ENCODE measurements at places on chromosomes 7 and 10.

DNA sequence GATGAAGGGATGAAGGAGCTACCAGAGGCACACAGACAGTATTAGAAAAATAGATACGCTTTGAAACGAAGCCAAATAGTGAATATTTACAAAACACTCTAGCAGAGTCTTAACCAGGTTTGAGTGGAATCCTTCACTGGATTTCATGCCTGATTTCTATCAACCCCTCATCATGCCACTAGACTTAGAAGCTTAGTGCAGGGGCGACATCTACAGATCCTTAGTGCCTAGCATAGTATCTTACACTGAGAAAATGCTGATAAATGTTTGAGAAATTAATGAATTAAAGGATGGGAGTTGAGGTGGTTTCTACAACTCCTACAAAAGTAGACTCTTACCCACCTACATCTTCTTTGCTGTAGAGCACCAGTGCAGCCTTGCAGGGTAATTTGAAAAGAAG, 54.7 kb upstream of the CCNJ start:
- DNase-seq: no peak

GRCh38 chr10:10047426-10047825, 970.2 kb upstream of the CELF2 start:
- DNase-seq: no peak

GRCh38 chr7:158302274-158303070, 285.2 kb downstream of the PTPRN2 start:
- DNase-seq: no peak

DNA sequence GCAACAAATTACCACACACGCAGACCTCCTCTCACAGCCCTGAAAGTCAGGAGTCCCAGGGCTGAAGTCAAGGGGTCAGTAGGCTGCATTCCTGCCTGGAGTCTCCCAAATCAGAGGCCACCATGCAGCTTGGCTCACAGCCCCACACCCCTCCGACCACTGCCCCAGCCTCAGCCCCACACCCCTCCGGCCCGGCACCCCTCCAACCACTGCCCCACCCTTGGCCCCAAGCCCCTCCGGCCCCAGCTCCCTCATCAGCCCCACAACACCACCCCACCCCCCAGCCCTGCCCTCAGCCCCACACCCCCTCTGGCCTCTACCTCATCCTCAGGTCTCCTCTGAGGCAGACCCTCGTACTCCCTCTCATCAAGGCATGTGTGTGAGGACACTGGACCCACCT, 85.7 kb downstream of the DIP2C start:
- DNase-seq: no peak

- DNase-seq: peak; percentile 40
Measured at GRCh38 chr7:26667514-26668133, 196.8 kb downstream of the SKAP2 start.

DNA sequence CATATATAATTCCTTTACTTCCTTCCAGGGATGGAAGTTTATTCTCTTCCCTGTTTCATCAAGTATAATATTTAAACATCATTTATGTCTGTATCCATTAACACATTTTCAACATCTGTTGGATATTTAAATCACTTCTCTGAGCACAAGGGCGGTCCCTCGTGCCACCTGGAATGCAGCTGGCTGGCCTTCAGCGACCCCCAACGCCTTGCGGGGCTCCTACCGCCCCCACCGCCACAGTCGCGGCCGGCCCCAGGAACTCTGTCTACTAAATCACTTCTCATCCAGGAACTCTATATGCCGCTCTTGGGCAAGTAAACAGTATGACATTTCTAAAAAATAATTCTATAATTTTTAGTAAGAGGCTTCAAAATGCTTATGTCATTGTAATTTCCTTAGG, 221.1 kb upstream of the PTN start:
- DNase-seq: no peak

DNA sequence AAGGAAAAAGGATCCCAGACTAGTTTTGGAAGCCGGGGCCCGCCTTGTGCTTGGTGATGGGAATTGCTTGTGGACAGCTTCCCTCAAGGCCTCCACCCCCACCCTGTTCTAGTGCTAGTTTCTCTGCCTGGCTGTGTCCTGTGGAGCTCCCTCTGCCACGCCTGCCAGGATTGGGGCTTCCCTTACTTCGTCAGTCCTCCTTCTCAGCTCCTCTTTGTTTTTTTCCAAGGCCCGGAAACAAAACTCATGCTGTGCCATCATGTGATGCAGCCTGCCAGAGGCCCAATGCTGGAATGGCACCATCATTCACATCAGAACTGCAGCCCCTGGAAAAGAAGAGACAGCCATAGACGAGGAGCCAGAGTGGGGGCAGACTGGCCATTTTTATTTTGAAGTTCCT, 11.2 kb downstream of the YKT6 start:
- no peak for DNase-seq

- no peak for DNase-seq
Measured at GRCh38 chr7:134799377-134799776, 19.9 kb downstream of the CALD1 start.

GRCh38 chr7:517774-518629, 1.6 kb downstream of the PDGFA start:
- no peak for DNase-seq

GRCh38 chr10:5550621-5551530, 26.1 kb downstream of the CALML3 start:
- no peak for DNase-seq

DNA sequence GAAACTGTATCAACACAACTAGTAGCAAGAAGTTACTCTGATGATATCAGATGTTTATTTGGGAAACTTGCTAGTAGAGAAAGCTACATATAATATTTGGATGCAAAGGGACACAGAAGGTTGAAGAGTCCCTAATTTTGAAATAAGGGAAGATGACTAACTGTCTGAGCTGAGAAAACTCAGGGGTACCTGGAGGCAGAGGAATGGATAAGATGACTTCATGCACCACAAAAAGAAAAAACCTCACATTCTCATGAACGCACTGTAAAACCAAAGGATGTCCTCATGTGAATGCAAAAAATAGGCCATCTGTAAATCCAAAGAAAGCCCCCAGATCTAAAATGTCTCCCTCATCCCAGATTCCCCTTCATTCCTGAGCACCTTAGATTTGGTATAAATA, 29.3 kb downstream of the PRSS2 start:
- no peak for DNase-seq

DNA sequence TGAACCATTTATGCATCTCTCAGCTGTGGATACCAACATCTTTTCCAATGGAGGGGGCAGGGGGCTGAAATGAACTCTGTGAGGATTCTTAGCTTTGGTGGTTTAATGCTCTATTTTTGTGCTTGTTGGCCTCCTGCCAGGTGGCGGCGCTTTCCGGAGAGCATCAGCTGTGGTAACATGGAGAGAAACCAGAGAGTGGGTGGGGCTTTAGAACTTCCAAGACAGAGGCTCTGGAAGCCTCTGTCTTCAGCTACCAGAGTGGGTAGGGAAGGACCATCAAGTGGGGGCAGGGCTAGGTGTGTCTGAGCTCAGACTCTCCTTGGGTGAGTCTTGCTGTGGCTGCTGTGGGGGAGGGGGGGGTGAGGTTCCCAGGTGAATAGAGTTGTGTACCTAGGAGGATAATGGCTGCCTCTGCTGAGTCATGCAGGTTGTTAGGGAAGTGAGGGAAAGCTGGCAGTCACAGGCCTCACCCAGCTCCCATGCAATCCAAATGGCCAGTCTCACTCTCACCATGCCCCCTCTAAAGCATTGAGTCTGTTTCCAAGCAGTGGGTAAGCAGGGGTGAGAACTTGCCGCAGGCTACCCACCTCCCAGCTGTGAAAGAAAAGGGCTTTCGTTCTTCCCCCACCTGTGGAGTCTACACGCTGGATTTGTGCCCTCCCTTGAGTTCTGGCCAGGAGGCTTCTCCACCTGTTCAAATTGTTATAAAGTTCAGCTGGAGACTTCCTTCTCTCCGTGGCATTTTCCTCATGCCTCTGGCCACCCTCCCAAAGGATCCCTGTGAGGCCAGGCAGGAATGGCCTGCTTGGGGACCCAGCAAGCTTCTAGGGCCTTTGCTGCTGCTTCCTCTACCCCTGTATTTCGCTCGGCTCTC, 527.0 kb downstream of the NEBL start:
- DNase-seq: no peak

DNA sequence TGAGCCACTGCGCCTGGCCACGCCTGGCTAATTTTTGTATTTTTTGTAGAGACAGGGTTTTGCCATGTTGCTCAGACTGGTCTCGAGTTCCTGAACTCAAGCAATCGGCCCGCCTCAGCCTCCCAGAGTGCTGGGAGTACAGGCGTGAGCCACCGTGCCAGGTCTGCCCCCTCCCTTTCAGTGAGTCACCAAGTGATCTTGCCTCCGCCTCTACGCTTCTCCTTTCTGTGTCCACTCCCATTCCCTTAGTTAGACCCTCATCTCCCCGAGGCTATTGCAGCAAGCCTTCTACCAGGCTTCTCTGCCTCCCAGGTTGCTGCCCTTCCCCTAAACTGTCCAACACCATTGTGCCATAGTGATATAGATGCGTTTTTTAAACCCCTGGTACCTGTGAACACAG, 32.9 kb downstream of the CDC123 start:
- no peak for DNase-seq

DNA sequence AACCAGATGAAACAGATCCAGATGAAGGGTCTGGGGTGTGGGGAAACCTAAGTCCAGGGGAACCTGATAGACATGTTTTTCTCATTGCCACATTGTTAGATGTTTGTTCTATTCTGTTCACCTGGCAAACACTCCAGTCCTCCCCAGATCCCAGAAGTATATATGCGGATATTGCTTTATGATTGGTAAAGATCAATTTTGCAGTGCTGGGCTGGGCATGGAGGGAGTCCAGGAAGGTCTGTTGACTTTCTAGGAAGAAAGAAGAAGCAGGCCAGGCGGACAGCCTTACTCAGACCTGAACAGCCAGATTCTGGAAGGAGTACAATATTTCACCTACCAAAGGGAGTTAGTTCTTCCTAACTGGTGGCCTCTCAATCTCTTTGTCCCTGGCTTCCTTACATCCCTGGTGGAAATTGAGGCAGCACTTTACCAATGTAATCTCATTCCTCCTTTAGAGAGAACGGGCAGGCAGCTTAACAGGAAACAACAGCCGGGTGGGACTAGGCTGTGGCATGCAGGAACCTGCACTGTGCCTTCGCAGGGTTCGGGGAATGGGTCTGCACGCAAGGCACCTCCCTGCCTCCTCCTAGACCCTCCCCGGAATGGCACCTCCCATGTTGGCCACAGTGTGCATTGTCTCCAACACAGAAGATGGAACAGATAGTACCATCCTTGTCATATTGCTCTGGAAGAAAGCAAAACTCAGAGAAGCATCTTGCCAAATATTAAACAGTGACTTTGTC, 930 bp downstream of the GIMAP6 start:
- DNase-seq: peak; percentile 23

DNA sequence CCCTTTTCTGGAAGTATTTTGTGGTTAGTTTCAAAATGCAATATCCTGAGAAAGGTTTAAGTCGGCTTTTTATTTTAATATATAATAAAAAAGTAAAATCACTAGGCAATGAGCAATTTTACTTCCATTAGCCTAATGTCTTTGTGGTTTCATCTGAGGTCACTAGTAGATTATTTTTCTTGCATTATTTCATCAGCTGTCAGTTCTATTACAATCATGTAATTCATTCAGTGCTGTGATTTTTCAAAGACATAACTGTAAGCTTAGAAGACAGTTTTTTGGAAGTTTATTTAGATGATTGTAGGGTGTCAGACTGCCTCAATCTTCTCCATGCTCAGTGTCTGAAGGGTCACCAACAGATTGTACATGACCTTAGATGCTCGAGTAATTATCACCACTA, 568.0 kb upstream of the GALNT17 start:
- DNase-seq: no peak

DNA sequence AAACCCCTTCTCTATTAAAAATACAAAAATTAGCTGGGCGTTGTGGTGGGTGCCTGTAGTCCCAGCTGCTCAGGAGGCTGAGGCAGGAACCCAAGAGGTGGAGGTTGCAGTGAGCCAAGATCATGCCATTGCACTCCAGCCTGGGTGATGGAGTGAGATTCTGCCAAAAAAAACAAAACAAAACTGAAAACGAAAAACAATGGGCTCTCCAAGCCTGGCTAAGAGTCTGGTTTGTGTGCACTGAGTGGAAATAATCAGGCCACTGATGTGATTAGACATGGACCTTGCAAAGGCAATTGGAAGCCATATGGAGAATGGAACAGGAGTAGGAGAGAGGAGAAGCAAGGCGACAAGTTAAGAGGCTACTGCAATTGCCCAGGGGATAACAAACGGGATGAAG, 60.1 kb upstream of the GSDME start:
- DNase-seq: no peak

GRCh38 chr7:11935905-11936304, 103.9 kb upstream of the THSD7A start:
- no peak for DNase-seq

DNA sequence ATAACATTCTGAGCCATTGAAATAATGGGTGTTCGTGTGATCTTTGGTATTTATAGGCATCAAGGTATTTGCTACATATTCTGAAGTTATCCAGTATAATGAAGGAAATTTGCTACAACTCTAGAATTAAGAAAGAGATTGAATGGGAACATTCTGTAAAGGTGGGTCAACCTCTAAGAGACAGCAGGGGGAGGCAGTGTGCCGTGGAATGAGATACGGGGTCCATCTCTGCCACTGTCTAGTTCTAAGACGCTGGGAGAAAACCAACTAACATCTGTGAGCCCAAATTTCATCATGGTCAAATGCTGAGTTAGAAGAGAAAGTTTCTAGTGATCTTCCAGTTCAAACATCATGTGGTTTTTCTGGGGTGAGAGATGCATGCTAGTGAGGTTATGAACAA, 368.9 kb downstream of the SORCS1 start:
- no peak for DNase-seq

GRCh38 chr10:61410353-61411070, 42.7 kb downstream of the TMEM26 start:
- no peak for DNase-seq

- no peak for DNase-seq
Measured at GRCh38 chr7:5510426-5511045, 86.9 kb upstream of the TNRC18 start.

DNA sequence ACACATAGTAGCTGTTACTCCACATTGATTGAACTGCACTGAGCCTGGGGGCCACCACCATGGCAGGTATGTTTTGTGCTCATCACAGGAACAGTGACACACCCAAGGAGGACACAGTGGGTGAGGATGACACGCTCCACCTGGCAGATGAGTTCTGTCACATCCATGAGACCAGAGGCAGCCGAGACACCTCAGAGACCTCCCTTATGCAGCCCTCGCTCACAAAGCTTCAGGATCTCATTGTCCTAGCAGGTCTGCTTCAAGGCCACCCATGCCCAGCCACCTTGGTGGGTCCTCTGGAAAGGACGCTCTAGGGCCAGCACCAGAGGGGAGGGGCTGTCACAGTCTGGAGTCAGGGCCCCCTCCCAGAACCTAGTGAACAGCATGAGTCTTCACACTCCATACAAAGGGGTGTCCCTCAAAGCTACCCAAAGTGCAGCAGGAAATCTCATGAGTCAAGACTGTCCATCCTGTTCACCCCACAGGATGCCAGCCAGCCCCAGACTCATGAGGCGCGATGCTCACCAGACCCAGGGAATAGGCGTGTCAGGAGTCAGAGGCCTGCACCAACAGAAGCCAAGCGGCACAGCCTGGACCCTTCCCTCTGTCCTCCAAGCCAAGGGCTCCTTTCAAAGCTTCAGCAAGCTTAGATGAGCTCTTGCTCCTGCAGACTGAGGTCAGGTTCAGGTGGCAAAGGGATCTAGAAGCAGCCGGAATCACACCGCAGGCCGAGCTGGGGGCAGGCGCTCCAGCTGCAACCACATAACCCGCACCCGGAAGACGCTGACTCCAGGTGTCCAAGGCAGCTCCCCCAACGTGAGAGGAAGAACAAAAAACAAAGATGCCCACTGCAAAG, 9.6 kb downstream of the FAM53B start:
- DNase-seq: no peak
